ENCODE measurements at places on chromosomes 11 and 22.
A peak's percentile ranks its signal among the peaks of the same experiment; 100 is the strongest.

DNA sequence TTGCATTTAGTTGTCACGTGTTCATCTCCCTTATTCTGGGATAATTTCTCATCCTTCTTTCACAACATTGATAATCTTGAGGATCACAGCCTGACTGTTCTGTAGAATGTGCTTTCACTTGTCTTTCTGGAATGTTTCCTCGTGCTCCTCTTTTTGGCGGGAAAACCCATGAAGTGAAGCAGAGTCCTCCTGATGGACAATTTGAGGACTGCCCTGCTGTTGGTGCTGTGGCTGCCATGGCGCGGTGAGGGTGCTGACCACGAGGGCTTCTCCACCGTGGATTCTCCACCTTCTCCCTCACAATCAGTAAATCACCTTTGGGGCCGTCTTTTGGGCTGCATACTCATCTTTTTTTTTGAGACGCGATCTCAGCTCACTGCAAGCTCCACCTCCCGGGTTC is 946.9 kb downstream of the BRD1 start:
- no peak for DNase-seq
- no peaks in the 10 kb centered on the region for H3K36me3 ChIP-seq
- H3K27ac ChIP-seq: no peak overlapping the region

- H3K4me3 ChIP-seq: no peak overlapping the region
- no peak overlapping the region for H3K27ac ChIP-seq
- peaks cover 4% of the 10 kb centered on the region for H3K27me3 ChIP-seq
- no peaks in the 10 kb centered on the region for H3K36me3 ChIP-seq
Measured at GRCh38 chr11:127965939-127966668, 621.3 kb downstream of the ETS1 start.

GRCh38 chr11:65183201-65183891 is 1.6 kb downstream of the CAPN1 start:
- peak overlapping the region; percentile 69 for H3K4me3 ChIP-seq
- peaks cover 25% of the 10 kb centered on the region for H3K4me1 ChIP-seq
- H3K36me3 ChIP-seq: peaks cover 31% of the 10 kb centered on the region
- DNase-seq: no peak
- H3K27ac ChIP-seq: no peak overlapping the region

DNA sequence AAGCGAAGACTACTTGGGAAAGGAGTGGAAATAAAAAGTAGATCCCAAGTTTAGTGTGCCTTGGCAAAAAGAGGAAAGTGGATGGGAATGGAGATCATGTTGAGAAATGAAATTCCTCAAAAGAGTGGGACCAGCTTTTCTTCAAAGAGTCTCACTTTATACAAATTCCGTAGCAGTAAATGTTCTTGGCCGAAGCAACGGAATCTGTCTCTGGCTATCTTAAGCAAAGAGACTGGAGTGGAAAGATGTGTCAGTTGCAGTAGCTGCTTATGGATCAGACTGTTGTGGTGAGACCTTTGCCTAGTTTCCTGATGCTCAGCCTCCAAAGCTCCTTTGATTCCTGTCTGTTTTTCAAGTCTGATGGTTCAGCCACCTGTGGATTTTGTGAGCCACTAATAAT is 73.6 kb downstream of the CSTPP1 start:
- no peaks in the 10 kb centered on the region for H3K27me3 ChIP-seq
- H3K27ac ChIP-seq: no peak overlapping the region
- DNase-seq: no peak
- H3K36me3 ChIP-seq: no peaks in the 10 kb centered on the region
- H3K4me1 ChIP-seq: no peaks in the 10 kb centered on the region
- no peak overlapping the region for H3K4me3 ChIP-seq

GRCh38 chr22:37008365-37008764 is 10.9 kb downstream of the TST start:
- no peak overlapping the region for H3K27ac ChIP-seq
- H3K36me3 ChIP-seq: no peaks in the 10 kb centered on the region
- no peak for DNase-seq
- peaks cover 20% of the 10 kb centered on the region for H3K27me3 ChIP-seq

All from DND-41 (cell line).